ENCODE measurements at places on chromosomes 7 and 10.

- no peak for DNase-seq
Measured at GRCh38 chr7:82247814-82248433, 195.7 kb downstream of the CACNA2D1 start.

GRCh38 chr10:54125098-54125747, 675.8 kb downstream of the PCDH15 start:
- DNase-seq, result no peak

GRCh38 chr10:126073606-126074005, 177.2 kb downstream of the FANK1 start:
- no peak for DNase-seq

GRCh38 chr7:25894902-25895791, 256.9 kb upstream of the NFE2L3 start:
- peak; percentile 72 for DNase-seq

GRCh38 chr7:151254316-151254715, 5.8 kb upstream of the SMARCD3 start:
- no peak for DNase-seq

DNA sequence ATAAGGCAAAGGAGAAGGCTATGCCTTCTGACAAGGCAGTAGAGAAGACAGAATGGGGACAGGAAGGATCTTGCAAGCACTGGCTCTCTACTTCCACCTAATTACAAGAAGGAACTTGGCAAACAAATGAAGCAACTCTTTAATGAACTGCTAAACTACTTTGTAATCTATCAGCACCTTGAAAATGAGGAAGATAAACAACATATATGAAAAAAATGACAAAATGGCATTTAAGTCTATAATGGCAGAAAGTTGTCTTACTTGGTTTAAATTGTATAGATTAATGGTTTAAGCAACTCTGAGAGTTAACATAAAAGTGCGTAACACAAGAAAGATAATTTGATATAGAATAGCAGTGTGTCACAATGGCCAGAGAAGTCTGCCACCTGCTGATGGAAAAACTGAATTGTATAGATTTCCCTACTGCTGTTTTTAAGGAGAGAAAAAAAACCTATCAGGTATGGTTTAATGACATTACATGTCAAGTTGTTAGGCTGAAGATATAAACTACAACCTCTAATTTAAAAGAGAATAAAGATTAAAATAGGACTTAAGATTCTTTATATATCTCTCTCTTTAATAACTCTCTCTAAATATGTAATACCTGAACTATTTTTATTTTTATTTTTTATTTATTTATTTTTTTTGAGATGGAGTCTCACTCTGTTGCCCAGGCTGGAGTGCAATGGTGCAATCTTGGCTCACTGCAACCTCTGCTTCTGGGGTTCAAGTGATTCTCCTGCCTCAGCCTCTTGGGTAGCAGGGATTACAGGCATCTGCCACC, 11.8 kb downstream of the NT5C3A start:
- peak; percentile 39 for DNase-seq

DNA sequence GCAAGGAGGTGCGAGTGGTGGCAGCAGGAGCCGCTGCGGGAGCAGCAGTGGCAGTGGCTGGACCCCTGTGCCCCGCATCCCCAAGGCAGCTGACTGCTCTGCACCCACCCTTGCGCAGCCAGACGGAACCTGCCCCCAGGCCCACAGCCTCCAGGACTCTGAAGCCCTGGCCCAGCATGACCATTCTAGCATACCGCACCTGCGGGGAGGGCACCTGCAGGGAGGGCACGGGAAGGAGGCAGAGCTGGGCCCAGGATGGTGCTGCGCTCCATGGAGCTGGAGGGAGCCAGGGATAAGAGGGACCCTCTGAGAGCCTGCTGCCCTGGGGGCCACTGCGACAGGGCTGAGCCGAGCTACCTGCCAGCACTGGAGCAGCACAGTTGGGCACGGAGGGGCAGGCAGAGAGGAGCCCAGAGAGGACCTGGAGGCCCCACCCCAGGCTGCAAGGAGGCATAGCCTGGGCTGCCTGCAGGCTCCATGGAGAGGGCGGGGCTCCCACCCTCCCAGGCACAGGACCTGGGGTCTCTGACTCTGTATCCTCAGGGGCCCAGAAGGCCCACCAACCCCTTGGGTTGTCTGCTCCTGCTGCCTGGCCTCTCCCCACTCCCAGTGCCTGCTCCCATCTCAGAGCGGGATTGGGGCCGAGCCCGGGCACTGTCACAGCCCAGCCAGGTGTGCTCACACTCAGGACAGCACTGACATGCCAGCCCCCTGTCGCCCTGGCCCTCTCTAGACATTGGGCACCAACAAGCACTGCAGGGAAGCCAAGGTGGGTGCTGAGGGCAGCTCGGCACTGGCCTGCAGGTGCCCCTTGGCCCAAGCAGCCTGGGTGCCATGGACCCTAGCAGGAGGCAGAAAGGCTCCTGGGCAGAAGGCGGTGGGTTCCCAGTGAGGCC, 87.6 kb downstream of the HTR7 start:
- no peak for DNase-seq

- DNase-seq, result peak; percentile 14
Measured at GRCh38 chr10:30048768-30049517, 10.4 kb downstream of the JCAD start.

GRCh38 chr7:23373151-23374004, 74.2 kb downstream of the MALSU1 start:
- peak; percentile 87 for DNase-seq

- DNase-seq, result no peak
Measured at GRCh38 chr10:116268976-116269375, 4.0 kb downstream of the GFRA1 start.

- no peak for DNase-seq
Measured at GRCh38 chr7:120436487-120437060, 163.6 kb downstream of the KCND2 start.

GRCh38 chr10:34223658-34224057, 591.4 kb downstream of the PARD3 start:
- DNase-seq, result peak; percentile 15

DNA sequence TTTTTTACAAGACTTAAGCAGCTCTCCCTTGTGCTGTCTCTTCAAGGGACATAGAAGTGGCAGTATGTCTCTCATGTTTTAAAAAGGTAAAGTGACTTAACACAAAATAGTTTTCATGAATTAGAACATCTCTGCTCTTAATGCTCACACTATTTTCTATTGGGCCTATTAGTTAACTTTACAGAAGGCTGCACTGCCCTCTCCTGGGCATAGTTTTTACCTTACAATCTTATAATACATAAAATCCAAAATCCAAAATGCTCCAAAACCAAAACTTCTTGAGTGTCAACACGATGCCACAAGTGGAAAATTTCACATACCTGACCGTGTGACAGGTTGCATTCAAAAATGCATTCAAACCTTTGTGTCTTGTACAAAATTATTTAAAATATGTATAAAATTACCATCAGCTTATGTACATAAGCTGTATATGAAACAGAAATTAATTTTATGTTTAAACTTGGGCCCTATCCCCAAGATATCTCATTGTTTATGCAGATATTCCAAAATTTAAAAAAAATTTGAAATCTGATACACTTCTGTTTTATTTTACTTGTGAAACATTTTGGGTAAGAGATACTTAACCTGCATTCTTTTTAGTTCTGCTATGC, 25.8 kb downstream of the TES start:
- DNase-seq, result peak; percentile 77

DNA sequence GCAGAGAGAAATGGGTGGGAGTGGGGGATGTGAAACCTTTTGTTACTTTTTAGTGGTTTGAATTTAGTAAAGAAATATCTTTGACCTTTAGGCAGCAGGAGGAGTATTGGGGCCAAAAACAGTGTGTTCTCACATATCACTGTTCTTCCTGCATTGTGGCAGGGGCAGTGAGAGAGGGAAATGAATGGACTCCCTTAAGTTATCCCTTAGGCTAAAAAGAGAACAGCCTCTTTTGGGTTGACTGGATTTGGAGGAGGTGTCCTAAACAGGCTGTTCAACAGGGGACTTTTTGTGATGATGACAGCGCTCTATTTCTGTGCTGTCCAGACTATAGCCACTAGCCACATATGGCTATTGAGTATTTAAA, 22.3 kb downstream of the ZNF775 start:
- no peak for DNase-seq

DNA sequence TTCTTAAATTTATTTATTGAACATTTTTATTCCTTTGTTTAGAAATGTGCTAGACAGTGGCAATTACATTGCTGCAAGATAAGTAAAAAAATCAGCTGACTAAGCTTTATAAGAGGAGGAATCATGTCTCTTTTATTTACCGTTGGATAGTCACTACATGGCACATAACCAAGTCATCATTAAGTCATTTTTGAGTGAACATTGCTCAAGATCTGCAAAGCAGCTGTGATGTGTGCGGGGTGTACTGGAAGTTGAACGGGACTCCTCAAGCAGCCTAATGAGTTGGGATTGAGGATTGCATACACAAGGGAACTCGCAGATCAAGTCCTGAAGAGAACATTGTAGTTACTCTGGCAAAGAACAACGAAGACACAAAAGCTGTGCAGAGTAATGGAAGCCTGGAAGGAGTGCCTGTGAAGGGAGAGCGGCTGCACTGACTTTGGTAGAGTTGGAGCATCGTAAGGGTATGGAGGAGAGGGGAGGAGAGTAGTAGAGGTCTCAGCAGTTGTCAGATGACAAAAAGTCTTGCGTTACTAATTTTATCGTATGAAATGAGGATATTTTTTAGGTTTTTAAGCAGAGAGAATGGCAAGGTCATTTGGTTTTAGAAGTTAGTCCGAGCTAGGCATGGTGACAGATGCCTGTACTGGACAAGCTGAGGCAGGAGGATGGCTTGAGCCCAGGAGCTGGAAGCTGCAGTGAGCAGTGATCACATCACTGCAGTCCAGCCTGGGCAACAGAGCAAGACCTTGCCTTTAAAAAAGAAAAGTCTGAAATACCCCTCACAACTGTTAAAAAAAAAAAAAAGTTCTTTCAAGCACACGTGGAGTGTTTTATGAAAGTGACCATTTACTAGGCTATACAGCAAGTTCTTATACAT, 95.1 kb downstream of the BMPR1A start:
- DNase-seq, result no peak

GRCh38 chr7:48976253-48976652, 51.9 kb downstream of the CDC14C start:
- no peak for DNase-seq

DNA sequence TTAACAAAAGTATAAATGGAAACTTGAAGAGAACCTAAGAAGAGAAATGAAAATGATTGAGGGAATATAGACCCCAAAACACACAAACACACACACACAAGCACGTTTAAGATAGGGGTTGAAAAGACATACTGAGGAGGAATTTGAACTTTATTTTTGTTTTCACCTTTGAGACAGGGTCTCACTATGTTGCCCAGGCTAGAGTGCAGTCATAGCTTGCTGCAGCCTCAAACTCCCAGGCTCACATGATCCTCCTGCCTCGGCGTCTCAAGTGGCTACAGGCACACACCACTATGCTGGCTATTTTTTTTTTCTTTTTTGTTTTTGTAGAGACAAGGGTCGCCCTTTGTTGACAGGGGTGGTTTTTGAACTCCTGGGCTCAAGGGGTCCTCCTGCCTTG, 4.0 kb downstream of the BTRC start:
- no peak for DNase-seq

- DNase-seq, result peak; percentile 67
Measured at GRCh38 chr7:142557971-142558582, 191.2 kb upstream of the PRSS1 start.

GRCh38 chr10:100909501-100910263, 3.1 kb upstream of the SLF2 start:
- DNase-seq, result no peak

DNA sequence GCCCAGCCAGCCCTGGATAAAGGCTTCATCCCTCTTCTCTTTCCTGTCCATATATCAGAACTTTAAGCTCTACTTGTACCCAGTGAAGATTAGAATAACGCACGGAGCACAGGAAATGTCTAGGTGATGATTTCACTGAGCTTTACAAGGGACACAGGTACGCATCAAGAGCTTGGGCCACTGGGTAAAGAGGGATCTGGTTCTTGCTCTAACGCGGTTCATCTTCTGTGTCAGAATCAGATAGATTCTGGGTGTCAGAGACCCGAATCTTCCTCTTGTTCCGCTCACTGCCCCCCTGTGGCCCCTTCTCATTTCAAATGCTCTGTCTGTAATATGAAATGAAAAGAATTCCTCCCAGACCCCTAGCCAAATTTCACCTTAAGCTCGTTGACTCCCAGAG, 24.7 kb downstream of the IL2RA start:
- peak; percentile 3 for DNase-seq

DNA sequence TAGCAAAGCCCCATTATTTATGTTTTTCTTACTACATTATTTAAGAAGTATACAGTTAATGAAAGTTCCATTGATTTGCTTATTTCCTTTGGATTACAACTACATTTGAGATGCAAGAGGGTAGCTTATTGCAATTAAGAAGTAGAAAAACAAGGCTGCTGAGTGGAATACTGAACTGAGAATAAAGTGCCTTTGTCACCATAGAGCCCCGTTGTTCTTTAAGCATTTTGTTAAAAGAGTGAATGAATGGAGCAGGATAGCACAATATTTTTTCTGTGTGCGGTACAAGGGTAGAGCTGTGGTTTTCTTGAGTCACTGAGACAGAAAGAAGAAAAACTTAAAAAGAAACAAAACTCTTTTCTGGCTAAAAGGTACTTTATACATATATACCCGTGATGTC, 45.6 kb downstream of the ZNF277 start:
- no peak for DNase-seq

GRCh38 chr7:13259930-13260329, 572.5 kb downstream of the ARL4A start:
- no peak for DNase-seq

DNA sequence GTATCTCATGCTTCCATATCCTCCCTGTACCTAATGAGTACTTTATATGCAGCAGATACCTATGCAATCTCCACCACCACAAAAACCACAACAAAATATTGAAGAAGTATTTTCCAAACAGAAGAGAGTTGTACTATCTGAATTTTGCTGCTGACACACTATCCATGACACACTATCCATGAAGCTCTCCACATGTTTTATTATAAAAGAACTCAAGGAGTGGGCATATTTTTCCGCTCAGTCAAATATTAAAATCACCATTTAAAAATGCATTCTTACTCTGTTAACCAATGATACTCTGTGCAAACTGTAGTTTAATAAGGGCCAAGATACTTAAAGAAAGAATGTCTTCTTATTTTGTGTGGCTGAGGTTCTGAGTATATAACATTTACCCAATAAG, 2.8 kb downstream of the BET1 start:
- no peak for DNase-seq

GRCh38 chr7:16916105-16916639, 34.4 kb upstream of the AGR3 start:
- DNase-seq, result no peak

- DNase-seq, result no peak
Measured at GRCh38 chr7:93910076-93910994, 4.0 kb downstream of the GNGT1 start.

- DNase-seq, result no peak
Measured at GRCh38 chr7:55129541-55130394, 111.0 kb downstream of the EGFR start.

DNA sequence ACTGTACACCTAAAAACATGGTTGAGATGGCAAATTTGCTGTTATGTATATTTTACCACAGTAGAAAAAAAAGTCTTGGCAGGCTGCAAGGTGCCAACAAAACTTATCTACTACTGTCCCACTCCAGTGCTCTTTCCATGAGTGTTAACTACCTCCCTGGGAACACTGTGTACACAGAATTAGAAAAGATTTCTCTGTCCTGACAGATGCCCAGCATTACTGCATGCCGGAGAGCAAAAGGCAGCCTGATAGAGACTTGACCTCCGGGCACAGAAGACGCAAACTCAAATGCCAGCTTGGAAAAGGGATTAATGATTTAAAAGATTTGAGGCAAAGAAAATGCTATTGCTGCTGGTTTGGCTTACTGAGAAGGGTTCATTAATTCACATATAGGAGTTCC, 228.8 kb downstream of the TMEM178B start:
- DNase-seq, result no peak

- DNase-seq, result no peak
Measured at GRCh38 chr7:68063171-68063570, 1066.5 kb downstream of the TYW1 start.
